ENCODE measurements at places on chromosomes 3 and 15.

DNA sequence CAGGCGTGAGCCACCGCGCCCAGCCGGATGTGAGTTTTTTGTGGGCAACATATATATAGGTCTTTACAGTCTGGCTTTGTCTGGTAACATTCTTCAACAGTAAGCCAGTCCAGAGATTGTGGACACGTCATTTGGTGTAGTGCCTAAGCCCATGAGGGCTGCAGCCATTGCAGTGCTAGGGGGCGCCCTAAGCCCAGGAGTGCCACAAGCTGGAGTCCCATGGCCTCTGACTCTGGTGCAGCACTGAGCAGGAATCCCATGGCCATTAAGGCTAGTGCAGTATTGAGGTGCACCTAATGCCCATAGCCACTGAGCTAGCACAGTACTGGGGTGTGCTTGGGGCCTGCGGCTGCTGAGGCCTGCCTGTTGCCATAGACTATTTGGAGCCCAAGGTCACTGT is 136.4 kb upstream of the NDN start:
- no peak for DNase-seq

DNA sequence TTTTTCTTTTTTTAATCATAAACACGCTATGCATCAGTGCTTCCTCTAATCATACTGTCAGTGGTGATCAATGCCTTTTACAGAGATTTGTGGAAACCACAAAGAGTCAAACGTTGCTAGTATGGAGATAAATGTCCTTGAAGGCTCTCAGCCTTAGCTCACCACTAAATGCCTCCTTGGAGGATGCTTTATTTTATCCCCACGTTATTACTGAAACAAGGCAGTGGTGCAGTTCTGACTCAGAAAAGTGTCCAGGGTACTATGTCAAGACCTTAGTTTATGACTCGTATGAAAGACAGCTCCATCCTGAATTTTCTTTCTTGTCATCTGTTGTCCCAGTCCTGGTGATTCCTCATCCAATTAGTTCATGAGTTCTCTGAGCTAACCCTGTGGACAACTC is 1146.7 kb downstream of the IGSF11 start:
- DNase-seq = no peak

DNA sequence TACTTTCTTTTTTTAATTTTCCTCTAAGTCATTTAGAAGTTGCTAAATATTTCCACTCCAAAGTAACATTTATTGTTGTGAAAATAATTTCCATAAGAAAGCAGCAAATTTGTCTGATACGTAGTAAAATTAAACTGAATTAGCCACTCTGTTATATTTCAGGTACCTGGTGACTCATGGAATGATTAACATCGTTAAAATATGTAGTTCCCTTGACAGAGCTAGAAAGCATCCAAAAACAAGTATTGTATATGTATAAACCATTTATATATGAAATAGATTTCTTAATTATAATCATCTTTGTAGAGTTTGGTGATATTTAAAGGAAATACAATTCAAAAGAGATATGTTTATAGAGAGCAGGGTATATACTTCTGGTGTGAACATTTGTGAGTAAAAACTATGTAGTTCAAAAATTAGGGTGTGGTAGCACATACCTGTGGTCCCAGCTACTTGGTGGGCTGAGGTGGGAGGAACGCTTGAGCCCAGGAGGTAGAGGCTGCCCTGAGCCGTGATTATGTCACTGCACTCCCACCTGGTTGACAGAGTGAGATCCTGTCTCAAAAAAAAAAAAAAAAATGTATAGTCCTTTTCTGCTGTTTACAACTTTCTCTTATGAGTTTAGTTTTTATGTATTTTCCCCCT is 36.6 kb downstream of the ATP11B start:
- no peak for DNase-seq

- DNase-seq = no peak
These were observed 276.2 kb downstream of the GAP43 start for GRCh38 chr3:115899535-115899934.

DNA sequence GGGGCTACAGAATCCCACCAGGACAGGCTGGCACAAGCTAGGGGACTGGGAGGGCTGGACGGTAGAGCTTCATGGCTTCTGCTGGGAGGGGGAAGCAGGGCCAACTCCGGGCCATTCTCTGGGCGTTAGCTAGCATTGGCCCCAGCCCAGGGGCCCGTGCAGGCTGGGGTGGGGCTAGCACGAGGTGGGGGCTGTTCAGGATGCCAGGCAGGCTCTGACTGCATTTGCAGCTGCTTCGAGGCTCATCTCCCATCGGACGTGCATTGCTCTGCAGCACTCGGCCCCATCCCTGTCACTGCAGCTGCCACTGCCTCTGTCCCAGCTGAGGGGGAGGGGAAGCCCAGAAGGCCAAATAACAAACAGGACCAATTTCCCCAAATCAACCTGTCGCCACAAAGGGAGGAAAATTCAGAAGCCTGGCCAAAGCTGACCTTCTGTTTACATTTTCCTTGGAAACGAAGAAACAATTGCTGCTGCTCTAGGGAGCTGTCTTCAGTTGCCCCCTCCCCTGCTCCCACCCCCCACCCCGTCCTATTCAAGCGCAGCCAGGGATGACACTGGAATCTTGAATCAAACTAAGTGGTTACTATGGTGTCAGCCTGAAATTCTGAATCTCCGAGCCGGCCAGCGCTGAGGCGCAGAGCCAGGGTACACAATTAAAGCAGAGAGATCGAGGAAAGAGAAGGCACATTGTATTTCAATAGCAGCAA is 138.8 kb upstream of the PRR20G start:
- DNase-seq = no peak

GRCh38 chr3:51953445-51953844 is 1.7 kb upstream of the GPR62 start:
- DNase-seq = no peak

DNA sequence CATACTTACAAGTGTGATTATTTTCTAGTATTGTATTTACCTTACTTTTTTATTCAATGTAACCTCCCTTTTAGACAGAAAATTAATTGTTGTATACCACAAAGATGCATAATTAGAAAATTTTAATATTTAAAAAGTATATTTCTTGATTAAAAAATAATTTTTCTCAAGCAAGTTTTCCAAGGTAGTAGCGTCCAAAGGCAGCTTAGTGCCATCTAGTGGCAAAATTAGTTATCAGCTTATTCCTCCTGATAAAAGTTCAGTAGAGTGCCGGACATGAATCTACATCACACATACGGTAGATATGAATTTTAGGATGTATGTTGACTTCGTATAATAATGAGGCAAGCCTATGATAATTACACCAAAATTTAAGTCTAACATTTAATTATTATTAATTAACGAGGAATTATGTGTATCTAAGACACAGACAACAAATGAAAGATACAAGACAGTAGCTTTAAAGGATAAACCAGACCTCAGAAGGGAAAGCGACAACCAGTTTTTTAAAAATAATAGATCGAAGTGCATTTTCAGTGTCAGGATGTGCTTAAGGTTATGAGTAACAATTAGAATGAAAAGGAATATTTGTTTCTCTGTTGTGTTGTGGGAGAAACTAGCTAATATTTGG is 405.9 kb downstream of the ROBO1 start:
- no peak for DNase-seq

GRCh38 chr3:79845546-79845945 is 77.7 kb upstream of the ROBO1 start:
- no peak for DNase-seq

GRCh38 chr3:8458711-8459110 is 42.9 kb upstream of the LMCD1 start:
- no peak for DNase-seq

DNA sequence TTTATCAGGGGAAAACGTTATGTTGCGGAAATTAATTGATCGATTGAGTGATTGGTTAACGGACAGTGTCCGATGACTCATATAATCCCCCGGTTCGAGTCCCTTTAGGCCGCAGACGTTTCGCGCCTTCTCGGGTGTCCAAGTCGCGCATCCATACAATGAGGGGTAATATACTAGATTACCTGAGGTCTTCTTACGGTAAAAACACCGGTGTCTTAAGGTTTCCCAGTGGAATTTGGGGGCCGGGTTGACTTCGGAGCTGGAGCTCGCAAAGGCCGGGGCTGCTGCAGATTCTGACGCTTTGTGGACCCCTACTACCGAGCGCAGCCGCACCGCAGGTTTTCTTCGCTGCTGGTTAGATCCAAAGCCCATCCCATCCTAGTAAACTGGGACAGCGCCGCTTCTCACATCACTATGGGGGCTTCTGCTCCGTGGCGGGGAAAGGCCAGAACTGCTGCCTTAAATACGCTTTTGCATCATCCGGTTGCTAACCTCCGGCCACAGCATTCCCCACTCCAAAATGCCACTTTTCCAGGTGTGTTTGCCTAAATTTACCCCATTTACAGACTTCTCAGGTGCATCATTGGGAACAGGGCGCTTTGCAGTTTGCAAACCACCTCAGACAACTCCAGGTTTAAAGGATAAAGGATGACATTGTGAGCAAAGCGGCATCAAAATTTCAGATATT is 858 bp upstream of the SACM1L start:
- DNase-seq = no peak

DNA sequence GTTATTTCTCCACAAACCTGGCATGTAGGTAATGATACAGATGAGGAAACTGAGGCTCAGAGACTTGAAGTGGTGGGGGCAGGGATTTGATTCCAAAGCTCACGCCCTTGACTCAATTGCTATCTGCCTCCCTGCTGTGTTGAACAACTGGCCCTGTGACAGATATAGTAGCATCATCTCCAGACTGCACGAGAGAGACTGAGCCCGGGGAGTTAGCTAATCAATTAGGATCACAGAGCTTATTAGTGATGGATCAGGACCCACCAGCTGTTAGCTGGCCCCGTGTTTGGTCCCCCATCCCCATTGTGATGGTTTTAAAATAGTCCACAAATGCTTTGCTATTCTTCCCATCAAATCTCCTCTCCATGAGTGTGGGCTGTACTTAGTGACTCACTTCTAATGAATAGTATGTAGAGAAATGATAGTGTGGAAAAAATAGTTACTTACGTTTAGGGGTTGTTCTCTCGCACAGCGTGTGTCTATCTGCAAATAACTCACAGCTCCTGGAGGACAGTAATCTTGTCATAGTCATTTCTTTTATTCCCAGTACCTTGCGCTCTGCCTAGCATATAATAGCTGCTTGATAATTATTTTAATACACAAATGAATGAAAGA is 74.4 kb upstream of the KLF13 start:
- no peak for DNase-seq

GRCh38 chr15:33636958-33637357 is 326.2 kb downstream of the RYR3 start:
- no peak for DNase-seq

- DNase-seq = no peak
These were observed 96.4 kb upstream of the NANOGP8 start for GRCh38 chr15:35181538-35181937.

DNA sequence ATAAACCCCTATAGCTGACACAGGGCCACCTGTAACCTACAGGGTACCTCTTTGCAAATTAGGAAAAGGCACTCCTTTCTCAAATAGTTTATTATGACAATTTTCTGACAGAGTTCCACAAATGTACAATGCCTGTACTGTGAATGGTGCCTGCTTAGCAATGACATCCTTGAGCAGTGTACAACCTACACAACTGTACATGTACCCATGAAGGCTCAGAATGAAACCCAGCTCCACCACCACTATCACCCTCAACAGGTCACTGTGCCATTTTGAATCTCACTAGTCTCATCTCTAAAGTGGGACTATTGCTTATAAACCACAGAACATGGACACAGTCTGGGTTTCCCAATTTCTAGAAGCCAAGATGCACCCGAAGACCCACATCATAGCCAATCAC is 7.0 kb downstream of the MFGE8 start:
- DNase-seq = no peak

GRCh38 chr3:58749948-58750347 is 83.4 kb upstream of the FAM3D start:
- DNase-seq = no peak

DNA sequence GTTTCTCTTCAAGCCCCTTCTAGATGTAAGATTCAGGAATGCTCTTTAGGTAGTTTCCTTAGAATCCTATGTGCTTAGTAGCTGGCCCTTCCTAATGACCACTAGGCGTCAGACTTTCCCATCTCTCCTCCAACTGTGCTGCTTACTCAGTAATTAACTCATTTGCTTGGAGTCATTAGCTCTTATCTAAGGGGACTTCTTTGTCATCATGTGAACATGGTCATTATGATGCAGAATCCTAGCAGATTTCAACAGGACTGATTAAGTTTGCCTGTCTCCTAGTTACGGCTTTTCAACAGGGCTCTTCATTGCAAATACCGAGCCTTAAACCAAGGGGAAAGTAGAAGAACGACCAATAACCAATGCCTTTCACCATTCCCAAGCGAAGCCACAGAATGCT is 46.4 kb downstream of the GJD2 start:
- DNase-seq = no peak

DNA sequence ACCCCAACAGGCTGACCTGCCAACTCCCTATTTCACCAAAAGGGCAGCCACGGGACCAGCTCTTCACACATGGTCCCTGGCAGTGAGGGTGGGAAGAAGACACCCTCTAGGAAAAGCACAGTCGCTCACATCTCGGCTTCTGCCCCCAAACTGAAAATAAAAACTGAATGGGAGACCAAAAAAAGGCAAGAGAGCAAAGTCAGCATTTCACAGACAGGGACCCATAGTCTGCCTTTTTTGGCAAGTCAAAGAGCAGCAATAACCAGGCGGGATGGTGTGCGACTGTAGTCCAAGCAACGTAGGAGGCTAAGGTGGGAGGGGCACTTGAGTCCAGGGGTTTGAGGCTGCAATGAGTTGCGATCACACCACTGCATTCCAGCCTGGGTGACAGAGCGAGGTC is 154.1 kb downstream of the ADAMTS17 start:
- no peak for DNase-seq

DNA sequence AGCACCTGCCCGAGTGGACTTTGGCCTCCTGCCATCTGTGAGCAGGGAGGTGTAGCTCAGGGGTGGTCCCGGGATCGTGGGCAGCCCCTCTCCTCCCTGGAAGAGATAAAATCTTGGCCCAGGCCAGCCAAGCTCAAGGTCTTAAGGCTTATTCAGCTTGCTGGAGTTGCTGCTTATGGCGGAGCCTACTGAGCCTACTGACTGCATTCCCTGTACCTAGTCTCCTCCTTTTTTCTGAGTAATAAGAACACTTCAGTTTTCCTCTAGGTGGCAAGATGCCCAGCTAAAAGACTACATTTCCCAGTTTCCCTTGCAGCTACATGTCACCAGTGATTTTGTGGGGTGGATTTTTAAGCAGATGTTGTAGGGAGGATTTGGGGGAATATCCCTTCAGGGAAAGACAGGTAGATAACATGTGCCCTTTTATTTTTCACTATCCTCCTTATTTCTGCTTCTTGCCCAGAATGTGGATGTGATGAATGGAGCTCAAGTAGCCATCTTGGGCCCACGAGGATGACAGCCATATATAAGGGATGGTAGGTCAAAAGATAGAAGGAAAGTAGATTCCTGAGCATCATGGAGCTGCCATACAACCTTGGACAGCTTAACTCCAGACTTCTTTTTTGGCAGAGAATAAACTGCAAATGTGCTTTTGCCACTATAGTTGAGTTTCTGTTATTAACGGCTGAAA is 41.4 kb upstream of the INSYN1 start:
- DNase-seq = no peak

DNA sequence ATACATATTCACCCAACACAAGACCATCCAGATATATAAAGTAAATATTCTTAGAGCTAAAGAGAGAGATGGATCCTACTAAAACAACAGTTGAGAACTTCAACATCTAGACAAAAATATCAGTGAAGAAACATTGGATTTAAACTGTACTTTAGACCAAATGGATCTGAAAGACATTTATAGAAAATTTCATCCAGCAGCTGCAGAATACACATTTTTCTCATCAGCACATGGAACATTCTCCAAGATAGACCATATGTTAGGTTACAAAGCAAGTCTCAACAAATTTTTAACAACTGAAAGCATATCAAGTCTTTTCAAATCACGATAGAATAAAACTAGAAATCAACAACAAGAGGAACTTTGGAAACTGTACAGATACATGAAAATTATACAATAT is 369.0 kb upstream of the CCDC54 start:
- no peak for DNase-seq

Measured in CD4-positive, alpha-beta T cell treated with Interleukin-6 at 100 ng/mL for 8 hours (primary cell).